ENCODE measurements at places on chromosomes 4 and X.

GRCh38 chr4:3387943-3388361 is 53.8 kb upstream of the HGFAC start:
- no peak for DNase-seq

DNA sequence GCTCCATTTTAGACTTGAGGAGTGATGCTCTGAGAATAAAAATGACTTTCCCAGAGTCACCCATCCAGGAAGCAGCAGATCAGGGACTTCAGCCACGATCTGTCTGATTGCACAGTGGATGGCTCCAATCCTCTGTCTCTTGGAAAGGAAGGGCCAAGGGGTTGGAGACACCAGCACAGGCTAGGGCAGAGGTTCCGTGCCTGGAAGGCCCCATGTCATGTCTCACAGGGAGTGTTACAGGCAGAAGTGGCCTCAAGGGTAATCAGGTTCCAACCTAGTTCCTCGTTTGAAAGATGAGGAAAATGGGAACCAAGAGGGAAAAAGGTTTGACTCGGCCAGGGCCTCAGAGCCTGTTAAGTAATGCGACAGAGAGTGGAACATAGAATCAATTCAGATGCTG is 160.0 kb downstream of the EFNB1 start:
- DNase-seq = no peak

GRCh38 chr4:1756079-1756478 is 34.8 kb downstream of the TACC3 start:
- DNase-seq = no peak

DNA sequence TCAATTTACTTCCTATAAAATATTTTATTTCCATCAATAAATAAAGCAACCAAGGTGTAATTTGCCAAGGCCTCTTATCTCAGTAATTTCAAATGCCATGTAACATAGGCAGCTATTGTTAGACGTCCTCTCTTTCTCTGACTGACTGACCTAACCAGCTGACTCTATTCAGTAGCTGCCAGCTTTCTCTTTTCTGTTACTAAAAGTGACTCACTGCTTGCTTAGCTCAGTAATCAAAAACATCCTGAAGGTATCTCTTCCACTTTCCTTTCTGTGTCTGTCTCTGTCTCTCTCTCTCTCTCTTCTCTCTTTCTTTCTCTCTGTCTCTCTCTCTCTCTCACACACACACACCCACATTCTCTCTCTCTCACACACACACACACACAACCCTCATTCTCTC is 134.2 kb downstream of the SPOCK3 start:
- DNase-seq = no peak

DNA sequence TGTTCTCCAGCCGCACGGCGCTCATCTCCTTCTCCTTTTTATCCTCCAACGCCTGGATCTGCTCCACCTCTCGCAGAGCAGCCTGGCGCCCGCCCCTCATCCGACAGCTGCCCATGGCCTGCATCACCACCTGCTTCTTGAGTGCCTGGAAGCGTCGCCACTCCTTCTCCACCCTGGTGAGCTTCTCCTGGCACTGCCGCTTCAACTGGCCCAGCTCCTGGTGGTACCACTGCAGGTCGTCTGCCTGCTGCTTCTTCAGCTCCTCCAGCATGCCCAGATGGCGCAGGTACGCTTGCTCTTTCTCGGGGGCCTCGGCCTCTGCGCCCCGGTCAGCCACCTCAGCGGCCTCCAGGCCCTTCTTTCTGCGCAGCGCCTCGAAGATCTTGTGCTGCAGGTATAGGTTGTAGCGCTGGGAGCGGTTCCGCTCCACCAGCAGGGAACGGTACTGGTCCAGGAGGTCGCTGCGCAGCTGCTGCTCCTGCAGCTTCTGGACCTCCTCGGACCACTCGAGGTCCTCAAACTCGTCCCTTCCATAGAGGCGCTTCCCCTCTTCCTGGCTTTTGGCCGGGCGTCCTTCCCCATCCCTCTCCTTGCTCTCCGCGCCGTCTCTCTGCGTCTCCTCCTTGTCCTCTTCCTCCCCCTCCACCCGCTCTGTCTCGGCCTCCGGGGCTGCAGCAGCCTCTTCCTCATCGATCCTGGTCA is 1.2 kb upstream of the TADA2B start:
- DNase-seq = no peak

- no peak for DNase-seq
Measured at GRCh38 chr4:76548704-76549103, 113.7 kb downstream of the SHROOM3 start.

DNA sequence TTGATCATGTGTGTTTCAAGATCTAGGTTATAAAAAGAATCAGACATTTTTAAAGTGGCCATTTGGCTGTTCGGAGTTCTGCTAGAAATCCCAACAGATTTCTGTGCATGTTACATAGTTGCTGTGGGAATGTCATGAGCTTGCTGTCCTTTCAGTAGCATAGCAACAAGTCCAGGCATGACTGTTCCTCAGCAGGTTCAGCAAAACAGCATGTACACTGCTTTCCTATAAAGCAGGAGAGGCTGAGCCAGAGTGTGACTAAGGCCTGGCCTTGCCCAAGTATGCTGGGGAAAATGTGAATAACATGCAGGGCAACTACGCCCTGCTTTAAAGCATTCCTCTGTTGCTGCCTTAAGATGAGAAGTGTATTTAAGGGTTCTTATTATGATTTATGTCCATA is 217.1 kb upstream of the SMIM31 start:
- DNase-seq = no peak

GRCh38 chrX:132740316-132741123 is 217.9 kb downstream of the HS6ST2 start:
- no peak for DNase-seq

GRCh38 chrX:49203536-49203935 is 3.5 kb upstream of the SYP start:
- no peak for DNase-seq

GRCh38 chrX:13825178-13825762 is 8.4 kb upstream of the GPM6B start:
- no peak for DNase-seq

DNA sequence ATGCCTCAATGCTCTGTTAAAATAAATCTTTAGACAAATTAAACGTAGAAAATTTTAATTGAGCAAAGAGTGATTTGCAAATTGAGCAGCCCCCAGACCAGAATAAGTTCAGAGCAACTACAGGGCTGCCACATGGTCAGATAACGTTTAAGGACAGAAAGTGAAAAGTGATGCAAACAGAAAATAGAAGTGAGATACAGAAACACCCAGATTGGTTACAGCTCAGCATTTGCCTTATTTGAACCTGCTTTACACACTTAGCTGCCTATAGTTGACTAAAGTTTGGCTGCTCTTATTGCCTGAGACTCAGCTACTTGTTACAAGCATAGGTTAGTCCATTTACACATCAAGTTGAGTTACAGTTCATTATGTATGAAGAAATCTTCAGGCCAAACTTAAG is 1800.8 kb upstream of the PCDH10 start:
- DNase-seq = no peak
